EH (cell line): ENCODE measurements at places on chromosomes 5 and 9.
A peak's percentile ranks its signal among the peaks of the same experiment; 100 is the strongest.

DNA sequence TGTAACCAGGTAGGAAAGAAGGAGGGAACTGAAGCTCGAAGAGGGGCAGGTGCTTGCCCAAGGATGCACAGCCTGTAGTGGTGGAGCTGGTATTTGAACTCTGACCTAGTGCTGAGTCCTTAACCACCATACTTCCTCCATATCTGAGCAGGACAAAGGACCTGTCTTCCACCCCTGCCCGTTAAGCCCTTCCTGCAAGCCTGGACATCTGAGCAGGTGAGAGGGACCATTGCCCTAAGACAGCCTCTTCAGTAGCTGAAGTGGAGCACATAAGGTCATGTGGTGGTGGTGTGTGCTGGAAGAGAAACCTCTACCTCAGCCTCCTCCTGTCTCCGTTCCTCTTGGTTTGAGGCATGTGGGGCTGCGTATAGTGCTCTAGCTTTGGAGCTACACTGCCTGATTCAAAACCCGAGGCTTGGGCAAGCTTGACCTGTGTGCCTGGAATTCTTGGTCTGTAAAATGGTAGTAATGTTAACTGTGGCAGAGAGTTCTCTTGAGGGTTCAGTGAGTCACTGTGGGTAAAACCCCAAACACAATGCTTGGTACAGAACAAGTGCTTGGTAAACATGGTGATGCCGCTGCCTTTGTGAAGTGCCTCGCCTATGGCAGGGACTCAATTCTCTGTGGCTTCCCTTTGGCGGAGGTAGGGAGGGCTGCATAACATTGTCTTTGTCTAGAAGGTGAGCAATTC lies 7.4 kb downstream of the GALNT10 start:
- DNase-seq, result peak; percentile 51

- peak; percentile 20 for DNase-seq
These were observed 85.4 kb downstream of the SLC1A3 start for GRCh38 chr5:36691696-36692371.

GRCh38 chr5:9658706-9659105 lies 28.6 kb upstream of the TAS2R1 start:
- DNase-seq, result peak; percentile 86

DNA sequence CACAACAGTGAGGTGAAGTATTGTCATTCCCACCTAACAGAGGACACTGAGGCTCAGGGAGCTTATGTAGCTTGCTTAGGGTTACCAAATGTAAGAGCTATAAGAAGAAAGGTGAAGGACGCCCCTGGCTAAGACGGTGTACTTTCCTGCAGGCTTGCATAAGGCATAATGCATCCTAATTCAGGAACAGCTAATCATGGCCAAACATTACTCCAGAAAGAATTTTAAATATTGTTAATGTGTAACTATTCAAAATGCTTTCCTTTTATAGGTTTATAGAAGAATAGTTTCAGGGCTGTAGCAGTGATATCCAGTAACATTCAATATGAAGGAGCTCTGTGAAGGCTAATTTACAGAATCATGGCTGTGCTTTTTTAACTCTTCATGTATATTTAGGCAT lies 479.1 kb downstream of the BNC2 start:
- no peak for DNase-seq

GRCh38 chr5:4036861-4037260 lies 441.2 kb downstream of the IRX1 start:
- no peak for DNase-seq

- no peak for DNase-seq
These were observed 9.5 kb upstream of the UGCG start for GRCh38 chr9:111886983-111887718.

DNA sequence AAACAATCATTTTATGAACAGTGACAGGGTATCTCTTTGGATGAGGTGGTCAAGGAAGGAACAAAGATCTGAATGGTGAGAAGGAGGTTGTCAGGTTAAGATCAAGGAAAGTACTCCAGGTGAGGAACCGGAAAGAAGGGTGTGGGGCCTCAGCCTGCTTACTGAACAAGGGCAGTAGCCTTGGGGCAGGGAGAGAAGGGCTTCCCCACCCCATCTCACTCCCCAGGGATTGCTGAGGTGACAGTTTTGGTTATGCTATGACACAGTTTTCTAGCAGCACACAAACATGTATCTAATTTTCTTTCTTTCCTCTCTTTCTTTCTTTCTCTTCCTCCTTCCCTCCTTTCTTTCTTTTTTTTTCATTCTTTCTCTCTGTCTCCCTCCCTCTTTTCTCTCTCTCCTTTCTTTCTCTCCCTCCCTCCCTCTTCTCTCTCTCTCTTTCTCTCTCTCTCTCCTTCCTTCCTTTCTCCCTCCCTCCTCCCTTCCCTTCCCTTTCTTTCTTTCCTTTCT lies 4.1 kb upstream of the HDHD3 start:
- DNase-seq, result no peak

GRCh38 chr9:3458806-3459475 lies 66.9 kb downstream of the RFX3 start:
- no peak for DNase-seq

DNA sequence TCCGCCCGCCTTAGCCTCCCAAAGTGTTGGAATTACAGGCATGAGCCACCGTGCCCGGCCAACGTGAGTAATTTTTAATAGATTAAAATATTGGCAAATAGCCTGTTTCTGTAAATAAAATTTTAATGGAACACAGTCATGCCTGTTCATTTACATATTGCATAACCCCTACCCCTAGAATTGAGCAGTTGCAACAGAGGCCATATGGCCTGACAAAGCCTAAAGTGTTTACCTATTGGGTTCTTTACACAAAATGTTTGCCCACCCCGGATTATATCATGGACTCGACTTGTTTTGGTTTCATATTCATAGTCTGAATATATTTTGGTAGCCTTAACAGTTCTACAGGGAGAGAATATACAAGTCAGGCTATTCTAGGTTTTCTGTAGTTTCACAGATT lies 5.3 kb downstream of the NSA2 start:
- DNase-seq, result no peak

DNA sequence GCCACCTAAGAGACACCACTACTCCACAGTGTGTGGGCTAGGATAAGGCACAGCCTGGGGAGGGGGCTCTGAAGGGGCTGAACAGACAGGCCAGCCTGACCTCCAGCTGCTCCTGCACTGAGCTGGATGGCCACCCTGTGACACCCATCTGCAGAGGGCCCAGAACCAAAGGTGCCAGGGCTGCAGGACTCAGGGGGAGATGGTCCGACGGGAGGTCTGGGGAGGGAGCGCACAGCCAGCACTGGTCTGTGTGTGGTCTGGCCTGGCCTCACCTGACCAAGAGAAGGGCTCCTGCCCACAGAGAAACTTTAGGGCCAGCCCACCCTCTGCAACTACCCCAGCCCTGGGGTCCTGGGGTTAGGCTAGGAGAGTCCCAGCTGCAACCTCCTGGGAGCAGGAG lies 789 bp downstream of the LTC4S start:
- DNase-seq, result no peak

GRCh38 chr5:59062986-59063683 lies 480.3 kb downstream of the RAB3C start:
- DNase-seq, result no peak
